DMS153 (cell line): ENCODE measurements at places on chromosomes 7 and 10.
A peak's percentile ranks its signal among the peaks of the same experiment; 100 is the strongest.

DNA sequence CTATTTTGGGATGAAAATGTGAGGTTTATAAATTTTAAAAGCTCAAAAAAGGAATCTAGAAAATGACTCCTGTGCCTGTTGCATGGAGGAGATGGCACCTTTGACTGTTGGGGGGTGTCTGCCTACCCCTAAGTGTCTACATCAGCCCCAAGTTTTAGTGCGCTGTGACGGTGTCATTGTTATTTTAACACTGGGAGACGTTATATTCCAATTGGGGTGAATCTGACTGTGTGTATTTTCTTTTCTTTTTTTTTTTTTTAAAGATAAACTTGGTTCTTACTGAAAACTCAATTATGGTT, 517 bp downstream of the SRGN start:
- DNase-seq: no peak

DNA sequence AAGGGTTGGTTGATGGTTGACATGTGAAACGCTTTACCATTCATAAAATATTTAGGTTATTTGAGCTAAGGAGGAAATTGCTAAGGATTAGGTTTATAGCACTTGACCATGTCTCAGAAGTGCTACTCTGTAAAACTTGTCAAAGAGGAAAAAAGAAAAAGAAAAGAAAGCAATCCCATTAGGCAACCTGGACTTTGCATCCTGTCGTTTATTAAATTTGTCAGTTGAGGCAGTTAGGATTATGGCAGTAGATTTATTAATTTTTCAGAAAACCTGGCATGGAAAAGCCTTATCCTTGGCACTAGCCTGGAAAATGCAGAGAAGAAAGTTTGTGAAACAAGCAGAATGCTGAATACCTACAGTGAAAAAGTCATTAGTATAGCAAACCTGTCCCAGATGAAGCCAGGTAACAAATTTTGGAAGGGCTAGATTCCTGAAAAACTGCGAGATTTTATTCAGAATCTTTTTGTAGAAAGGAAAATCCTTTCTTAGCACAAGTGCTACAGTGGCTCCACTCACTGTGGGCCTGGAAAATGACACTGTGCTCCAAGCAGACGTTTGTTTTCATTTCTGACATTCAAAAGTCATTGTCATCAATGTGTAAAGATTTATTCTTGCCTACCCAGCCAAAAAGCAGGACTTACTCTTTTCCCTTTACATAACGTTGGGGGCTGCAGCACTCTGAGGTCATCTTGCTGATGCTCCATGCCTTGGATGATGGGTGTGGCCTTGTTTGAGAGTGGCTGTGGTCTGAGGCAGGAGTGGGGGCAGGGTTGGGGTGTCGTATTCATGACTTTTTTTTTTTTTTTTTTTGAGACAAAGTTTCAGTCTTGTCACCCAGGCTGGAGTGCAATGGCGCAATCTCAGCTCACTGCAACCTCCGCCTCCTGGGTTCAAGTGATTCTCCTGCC, 664.9 kb downstream of the SUGCT start:
- no peak for DNase-seq

- DNase-seq: no peak
These were observed 116.2 kb upstream of the SH2B2 start for GRCh38 chr7:102170393-102170970.

DNA sequence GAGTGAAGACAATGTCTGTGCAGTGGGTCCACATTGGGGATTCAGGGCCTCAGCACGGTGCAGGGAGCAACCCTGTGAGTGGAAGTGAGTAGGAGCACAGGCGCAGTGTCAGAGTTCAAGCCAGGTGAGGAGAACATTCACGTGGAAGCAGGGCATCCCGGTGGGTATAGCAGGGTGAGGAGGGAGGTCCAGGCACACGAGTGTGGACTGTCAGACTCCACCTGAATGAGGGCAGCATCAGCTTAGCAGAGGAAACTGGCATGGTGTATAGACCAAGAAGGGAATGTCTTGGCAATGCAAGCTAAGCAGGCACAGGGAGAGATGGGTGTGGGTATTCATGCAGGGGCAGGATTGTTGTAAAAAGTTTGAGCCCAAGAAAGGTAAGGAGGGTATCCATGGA, 15.3 kb upstream of the LRRC72 start:
- DNase-seq: no peak

GRCh38 chr10:62647375-62648092, 157.0 kb upstream of the ADO start:
- no peak for DNase-seq

DNA sequence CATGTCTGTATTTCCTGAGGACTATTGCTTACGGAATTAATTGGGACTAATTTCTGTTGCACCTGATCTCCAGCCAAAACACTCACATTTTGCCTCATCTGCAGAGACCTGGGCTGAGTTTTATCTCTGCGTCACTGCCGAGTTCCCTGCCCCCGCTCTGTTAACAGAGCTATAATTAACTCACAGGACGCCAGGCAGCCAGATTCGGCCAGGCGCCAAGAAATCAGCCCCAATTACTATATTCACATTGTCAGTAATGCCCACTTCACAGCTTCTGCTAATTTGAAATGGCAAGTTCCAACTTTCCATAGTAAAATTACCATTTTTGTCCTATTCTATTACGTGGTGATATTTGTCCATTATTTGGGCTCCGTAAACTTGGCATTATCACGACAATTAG, 130.5 kb downstream of the CUX1 start:
- peak; percentile 52 for DNase-seq

- peak; percentile 62 for DNase-seq
These were observed 41.7 kb downstream of the PPP1R3C start for GRCh38 chr10:91590904-91591796.

DNA sequence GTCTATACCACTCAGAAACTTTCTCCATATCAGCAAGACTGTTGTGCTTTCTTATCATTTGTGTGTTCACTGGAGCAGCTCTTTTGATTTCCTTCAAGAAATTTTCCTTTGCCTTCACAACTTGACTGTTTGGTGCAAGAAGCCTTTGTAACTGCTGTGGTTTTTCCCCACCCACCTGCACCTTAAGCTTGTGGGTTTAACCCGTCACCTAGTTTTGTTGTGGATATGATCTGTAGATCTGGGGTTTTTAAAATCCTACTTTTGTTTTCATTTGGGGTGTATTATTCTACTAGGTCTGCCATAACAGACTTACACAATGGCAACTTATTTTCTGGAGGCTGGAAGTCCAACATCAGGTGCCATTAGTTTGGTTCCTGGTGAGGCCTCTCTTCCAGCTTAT, 30.5 kb upstream of the CHST3 start:
- DNase-seq: no peak

DNA sequence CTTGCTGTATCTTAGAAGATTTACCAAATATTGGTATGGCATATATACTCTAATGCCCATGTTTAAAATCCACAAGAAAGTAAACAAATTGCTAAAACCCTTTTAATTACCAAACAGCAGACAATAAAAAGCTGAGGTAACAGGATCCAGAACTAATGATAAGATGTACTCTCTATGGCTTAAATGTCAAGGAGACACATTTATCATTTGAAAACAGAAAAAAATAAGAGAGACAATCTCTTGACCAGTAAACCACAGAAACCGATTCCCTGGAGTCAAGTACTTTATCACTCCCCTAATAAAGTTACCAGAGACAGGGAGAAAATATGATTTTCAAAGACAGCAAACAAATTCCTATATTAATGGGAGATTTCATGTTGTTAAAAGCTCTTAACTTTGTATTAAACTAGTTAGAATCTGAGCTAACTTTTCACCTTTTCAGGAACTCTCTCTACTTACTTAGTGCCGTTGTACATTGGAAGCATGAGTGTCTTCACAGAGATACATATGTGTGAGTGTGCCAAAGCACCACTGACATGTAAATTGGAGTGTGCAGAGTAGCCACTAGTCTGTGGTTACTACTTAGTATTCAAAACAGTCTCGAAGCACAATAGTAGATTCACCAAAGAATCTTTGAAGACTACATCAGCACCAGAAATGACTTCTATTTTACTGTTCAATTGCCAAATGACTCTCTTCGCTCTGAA, 44.2 kb downstream of the TSPAN12 start:
- no peak for DNase-seq
